ENCODE measurements at places on chromosomes 1 and 21.

- DNase-seq: no peak
Observed at GRCh38 chr1:55813618-55814017, 598.5 kb upstream of the USP24 start.

DNA sequence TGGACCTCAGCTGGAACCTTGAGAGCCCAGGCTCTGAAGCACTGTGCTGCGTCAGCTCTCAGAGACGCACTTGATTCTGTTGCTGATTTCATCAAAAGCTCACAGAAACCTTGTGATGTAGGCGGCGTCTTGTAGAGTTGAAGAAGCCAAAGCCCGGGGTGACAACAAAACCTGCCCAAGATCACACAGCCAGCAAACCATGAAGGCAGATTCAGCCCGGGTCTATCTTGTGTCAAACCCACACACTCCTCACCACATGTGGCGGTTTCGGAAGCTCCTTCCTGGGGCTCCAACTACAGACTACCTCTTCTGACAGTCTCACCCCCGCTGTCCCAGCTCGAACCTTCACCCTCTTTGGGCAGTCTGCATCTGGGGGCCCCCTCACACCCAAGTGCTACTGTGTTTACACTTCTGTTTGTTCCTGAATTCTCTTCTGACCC is 50.4 kb downstream of the TENT5C start:
- DNase-seq: no peak

GRCh38 chr1:32431736-32432400 is 33.0 kb upstream of the ZBTB8B start:
- no peak for DNase-seq

DNA sequence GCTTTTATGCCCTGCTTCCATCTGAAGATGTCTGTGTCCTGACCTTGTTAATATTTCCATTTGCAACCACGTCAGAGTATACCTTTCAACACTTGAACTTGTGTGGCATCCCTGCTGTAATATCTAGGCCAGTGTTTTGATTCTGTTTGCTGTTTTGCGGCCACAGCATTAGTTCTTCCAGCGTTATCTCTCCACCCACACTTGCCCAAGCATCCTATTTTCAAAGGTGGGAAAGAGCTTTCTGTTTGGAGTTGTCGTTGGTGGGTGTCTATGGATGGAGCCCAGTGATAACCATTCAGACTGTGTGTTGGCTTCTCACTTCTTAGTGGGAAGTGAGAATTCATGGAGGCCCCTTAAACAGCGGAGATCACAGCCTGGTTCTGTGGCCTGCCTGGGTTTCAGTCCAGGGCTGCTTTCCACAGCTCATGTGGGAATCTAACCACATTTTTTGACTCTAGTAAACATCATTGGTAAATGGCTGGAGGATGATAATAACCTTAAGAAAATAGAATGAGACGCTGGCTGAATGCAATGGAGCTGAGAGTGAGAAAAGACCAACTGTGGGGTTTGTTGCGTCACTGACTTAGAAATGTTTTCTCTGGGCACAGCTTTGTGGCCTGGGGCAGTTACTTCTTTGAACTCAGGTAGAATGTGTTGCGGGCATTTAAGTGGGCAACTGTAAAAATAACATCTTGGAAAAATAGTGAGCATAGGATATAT is 7.6 kb downstream of the TENT5C start:
- DNase-seq: no peak

DNA sequence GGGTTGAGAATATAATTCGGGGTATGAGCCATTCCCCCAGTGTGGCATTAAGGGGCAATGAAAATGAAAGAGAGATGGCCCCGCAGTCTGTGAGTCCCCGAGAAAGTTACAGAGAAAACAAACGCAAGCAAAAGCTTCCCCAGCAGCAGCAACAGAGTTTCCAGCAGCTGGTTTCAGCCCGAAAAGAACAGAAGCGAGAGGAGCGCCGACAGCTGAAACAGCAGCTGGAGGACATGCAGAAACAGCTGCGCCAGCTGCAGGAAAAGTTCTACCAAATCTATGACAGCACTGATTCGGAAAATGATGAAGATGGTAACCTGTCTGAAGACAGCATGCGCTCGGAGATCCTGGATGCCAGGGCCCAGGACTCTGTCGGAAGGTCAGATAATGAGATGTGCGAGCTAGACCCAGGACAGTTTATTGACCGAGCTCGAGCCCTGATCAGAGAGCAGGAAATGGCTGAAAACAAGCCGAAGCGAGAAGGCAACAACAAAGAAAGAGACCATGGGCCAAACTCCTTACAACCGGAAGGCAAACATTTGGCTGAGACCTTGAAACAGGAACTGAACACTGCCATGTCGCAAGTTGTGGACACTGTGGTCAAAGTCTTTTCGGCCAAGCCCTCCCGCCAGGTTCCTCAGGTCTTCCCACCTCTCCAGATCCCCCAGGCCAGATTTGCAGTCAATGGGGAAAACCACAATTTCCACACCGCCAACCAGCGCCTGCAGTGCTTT is 9.4 kb downstream of the PROX1 start:
- DNase-seq: no peak
